H54 (cell line): ENCODE measurements at places on chromosomes 7 and 10.
A peak's percentile ranks its signal among the peaks of the same experiment; 100 is the strongest.

- DNase-seq = no peak
Observed at GRCh38 chr7:104252409-104253134, 44.8 kb upstream of the ORC5 start.

GRCh38 chr10:104903433-104903832, 262.3 kb downstream of the SORCS3 start:
- DNase-seq = no peak

- no peak for DNase-seq
Observed at GRCh38 chr7:17044396-17044795, 162.6 kb upstream of the AGR3 start.

GRCh38 chr10:47147186-47147585, 152.8 kb upstream of the GDF10 start:
- DNase-seq = no peak

- DNase-seq = no peak
Observed at GRCh38 chr10:130242513-130242912, 106.3 kb downstream of the GLRX3 start.

GRCh38 chr10:31920538-31920937, 8.1 kb downstream of the ARHGAP12 start:
- DNase-seq = no peak

DNA sequence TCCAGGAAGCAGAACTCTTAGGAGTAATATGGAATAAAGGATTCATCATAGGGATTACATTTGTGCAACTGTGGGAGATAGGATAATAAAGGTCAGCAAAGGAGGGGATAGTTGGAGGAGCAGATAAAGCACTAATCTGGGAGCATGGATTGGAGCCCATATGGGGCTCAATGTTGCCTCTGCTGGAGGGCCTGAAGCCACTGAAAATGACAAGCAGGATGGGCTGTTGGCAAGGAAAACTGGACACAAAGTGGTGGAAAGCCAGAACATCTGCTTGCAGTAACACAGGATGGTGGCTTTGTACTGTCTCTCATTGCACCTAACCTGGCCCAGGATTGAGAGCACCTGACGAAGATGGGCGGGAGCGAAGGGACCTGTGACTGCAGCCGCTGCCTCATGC, 15.0 kb upstream of the COMMD3 start:
- no peak for DNase-seq

DNA sequence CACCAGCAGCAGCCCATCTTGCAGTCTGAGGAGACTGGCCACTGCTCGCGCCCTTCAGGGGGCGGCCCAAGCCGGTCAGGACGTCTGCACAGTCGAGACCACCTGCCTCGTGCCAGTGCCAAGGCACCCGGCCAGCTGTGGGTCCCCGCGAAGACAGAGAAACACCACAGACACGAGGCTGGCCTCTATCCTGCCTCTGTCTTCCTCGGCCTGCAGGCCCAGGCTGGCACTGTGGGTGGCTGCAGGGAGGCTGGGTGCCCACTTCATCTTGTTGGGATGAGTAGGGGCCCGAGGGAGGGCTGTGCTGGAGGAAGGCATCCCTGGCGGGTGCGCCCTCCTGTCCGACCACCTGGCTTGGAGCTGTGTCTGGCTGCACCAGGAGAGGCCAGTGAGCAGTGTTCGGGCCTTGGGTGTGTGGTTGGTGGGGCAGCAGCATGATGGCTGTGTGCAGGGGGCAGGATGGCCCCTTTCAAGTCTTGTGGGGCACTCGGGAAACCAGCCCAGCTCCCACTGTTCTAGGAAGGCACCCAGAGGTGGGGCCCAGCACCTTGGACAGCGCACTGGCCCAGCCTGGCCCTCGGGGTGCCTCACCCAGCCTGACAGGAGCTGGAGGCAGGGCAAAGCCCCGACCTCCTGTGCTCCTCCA, 7.3 kb downstream of the DPYSL4 start:
- no peak for DNase-seq

- DNase-seq = no peak
Observed at GRCh38 chr7:134473861-134474291, 15.0 kb upstream of the AKR1B1 start.

- peak; percentile 16 for DNase-seq
Observed at GRCh38 chr7:141785706-141786552, 4.1 kb upstream of the TAS2R5 start.

GRCh38 chr10:48242171-48242904, 32.2 kb downstream of the FRMPD2 start:
- DNase-seq = no peak

GRCh38 chr10:72243822-72244437, 27.9 kb upstream of the ASCC1 start:
- DNase-seq = no peak

GRCh38 chr10:130048081-130048480, 62.5 kb downstream of the C10orf143 start:
- no peak for DNase-seq

DNA sequence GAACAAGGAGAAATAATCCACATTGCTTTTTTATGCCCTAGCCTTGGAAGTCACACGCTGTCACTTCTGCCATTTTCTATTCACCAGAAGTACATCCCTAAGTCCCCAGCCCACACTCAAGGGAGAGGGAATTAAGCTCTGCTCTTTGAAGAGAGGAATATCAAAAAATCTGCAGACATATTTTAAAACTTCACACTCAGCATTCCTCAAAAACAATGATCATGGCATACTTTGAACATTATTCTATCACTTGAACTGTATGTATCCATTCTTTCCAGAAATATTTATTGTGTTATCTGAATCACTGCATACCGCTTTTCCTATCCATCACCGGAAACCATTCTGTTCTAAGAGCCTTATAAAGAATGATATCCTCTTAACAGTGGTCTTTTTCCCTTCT, 9.4 kb downstream of the ABCC2 start:
- no peak for DNase-seq

GRCh38 chr10:78779339-78779955, 289.3 kb upstream of the ZMIZ1 start:
- peak; percentile 65 for DNase-seq

GRCh38 chr7:2943851-2944601, 99.6 kb downstream of the CARD11 start:
- no peak for DNase-seq

DNA sequence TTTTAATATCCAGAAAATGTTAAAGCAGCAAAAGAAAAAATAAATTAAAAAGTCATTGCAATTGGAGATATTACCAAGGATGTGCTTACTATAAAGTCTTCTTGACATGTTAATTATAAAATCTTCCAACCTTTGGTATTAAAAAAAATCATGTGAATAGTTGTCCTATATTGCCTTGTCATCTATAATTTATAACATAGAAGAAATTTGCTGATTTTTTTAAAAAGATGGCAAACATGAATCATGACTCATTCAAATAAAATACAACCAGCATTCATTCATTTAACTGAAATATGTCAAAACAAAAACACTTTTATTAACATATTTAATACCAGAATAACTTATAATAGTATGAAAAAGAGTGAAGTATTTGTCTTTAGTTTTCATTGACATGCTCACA, 72.6 kb downstream of the MKX start:
- DNase-seq = no peak

GRCh38 chr7:31320675-31321074, 19.9 kb downstream of the NEUROD6 start:
- DNase-seq = no peak

DNA sequence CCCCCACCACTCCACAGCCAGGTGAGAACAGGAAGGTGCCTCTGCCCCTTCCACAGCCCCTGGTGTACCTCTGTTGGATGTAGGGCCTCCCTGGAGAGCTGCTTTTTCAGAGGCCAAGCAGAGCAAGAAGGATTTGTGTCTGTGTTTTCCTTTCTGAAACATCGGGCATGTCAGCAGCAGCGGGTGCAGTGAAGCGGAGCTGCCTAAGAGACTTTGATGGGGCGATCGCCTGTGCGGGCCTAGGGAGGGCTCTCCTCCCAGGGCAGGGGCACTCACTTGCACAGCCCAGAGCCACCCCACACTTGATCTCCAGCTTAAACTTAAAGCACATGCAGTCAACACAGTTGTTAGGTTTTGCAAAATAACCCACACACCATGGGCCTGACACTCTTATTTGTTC, 324.7 kb downstream of the ACTR3B start:
- no peak for DNase-seq
